Natural killer cell treated with Interleukin-12 subunit alpha and Interleukin-12 subunit beta and Interleukin-15 and Interleukin-18, amount 100 ng/mL, for 72 hours (primary cell): ENCODE measurements at places on chromosomes 4 and X.

DNA sequence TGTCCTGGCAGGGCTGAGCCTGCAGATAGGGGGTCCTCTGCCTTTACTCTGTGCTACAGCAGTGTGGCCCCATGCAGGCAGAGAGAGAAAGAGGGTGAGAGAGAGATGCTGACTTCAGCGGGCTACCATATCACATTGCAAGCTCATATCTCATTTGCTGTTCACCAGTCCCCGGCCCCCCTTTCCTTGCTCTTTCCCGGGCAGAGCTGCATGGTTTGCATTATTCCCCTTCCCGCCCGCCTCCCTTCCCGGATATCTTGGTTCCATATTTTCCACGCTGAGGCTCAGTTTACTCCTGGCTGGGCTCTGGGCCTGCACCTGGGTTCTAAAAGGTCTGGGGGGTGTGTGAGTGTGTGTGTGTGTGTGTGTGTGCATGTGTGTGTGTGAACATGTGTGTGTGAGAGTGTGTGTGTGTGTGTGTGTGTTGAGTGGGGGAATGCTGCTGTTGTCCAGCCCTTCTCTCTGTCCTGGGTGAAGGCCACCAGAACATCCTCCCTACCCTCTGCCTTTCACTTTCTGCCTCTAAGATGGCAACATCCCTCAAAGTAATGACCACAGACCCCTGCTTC lies 63.5 kb downstream of the PJA1 start:
- peaks cover 13% of the 10 kb centered on the region for H3K27me3 ChIP-seq
- H3K4me3 ChIP-seq, result no peak overlapping the region
- no peak overlapping the region for H3K27ac ChIP-seq

GRCh38 chrX:154596290-154596929 lies 11.5 kb downstream of the CTAG1A start:
- no peak overlapping the region for H3K4me3 ChIP-seq
- H3K36me3 ChIP-seq, result no peaks in the 10 kb centered on the region
- peak; percentile 57 for DNase-seq
- H3K27me3 ChIP-seq, result no peaks in the 10 kb centered on the region
- peaks cover 6% of the 10 kb centered on the region for H3K4me1 ChIP-seq

- H3K36me3 ChIP-seq, result no peaks in the 10 kb centered on the region
- DNase-seq, result no peak
- no peak overlapping the region for H3K27ac ChIP-seq
- H3K4me1 ChIP-seq, result no peaks in the 10 kb centered on the region
- H3K4me3 ChIP-seq, result no peak overlapping the region
- no peaks in the 10 kb centered on the region for H3K27me3 ChIP-seq
Measured at GRCh38 chr4:13093170-13093569, 391.0 kb downstream of the RAB28 start.

DNA sequence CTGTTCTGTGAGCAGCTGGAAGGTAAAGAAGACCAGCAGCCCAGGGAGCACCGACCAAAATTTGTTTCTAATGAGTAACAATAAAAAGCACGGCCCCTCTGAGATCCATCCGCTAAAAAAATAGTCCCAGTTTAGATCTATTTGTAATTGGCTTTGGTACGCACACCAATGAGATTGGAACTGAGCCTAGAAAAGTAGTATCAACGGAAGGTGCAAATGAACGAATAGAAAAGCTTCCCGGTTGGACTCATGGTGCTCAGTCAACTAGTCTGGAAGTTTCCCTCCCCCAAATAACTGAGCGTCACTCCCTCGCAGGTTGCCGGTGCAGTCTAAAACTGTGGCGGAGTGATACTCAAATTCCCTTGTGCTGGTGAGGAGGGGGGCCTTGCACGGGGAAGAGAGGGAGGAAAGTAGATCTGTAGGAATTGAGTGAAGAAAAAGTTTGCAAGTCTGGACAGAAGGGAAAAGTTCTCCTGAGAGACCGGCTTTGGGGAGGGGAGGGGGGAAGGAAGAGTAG lies at the start of gene COL4A5:
Gene COL4A5 (plus strand): TSS at position 413 of the 517 bp plus-strand sequence. CDS start 288 bp downstream, outside the sequence.
- H3K4me3 ChIP-seq, result no peak within 1 kb of the TSS
- no peaks in the 10 kb centered on the region for H3K36me3 ChIP-seq
- DNase-seq, result no peak
- no peaks in the 10 kb centered on the region for H3K4me1 ChIP-seq
- H3K27ac ChIP-seq, result no peak within 1 kb of the TSS

DNA sequence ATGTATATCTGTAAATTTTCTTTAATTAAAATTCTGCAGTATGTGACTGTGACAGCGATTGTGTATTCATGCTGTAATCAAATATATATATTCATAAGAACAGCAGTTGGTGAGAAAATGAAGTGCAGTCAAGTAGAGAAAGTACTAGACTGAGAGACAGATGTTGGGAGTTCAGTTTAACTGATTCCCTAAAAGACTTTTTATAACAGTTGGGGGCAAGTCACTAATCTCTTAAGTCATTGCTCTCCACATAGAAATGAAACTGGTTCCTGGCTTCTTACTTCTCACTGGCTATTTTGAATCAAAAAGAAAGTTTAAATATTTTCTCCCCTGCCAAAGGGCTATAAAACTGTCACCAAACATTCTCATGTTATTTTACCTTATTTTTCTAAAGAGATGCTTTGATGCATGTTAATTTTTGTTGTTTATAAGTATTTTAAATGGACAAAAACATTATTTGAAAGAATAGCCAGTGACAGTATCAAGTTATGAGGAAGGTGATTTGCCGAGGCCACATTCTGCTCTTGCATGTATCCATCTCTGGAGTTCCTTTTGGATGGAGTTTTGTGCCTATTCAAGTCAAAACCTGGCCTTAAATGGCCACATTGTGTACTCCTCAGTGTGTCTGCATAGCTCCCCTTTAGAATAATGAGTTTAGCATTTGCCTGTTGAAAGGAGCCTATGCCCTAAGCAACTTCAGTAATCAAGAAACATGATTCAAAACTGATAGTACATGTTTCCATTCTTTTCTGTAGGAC lies 30.8 kb downstream of the EXOC1 start:
- H3K27ac ChIP-seq, result no peak overlapping the region
- DNase-seq, result no peak
- H3K4me3 ChIP-seq, result no peak overlapping the region
- H3K27me3 ChIP-seq, result no peaks in the 10 kb centered on the region
- no peaks in the 10 kb centered on the region for H3K4me1 ChIP-seq
- H3K36me3 ChIP-seq, result peaks cover 17% of the 10 kb centered on the region

DNA sequence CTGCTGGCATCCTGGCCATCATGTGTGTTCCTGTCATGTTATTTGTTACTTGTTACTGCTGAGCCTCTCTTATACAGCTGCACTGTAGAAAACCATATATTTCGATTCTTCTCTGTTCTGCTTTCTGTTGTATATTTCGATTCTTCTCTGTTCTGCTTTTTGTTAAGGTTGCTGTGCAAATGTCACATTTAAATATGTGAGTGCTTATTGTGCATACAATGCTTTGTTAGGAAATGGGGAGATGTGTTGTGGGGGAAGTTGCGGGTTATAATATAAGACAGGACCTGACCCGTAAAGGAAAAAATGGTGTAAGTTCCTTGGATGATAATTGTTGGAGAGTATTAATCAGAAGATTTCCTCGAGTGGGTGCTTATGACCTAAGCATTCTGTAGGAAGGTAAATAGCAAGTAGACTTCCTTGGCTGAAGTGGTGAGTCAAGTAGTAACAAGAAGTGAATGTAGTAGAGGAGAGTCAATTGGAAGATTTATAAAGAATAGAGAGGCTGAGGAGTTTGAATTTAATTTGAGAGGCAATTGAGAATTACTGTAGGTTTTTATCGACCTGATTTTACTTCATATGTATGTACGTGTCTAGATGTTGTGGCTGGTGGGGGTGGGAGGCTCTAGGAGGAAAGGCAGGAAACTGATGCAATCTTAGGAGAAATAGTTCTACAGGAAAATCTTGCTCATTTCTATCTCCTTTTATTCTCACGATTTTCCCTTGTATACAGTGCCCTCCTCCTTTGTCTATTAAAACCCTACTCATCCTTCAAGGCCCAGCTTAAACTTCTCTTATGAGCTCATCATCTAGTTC lies 8.5 kb downstream of the OGT start:
- H3K27ac ChIP-seq, result peak overlapping the region; percentile 73
- no peak for DNase-seq
- peaks cover 40% of the 10 kb centered on the region for H3K4me1 ChIP-seq

DNA sequence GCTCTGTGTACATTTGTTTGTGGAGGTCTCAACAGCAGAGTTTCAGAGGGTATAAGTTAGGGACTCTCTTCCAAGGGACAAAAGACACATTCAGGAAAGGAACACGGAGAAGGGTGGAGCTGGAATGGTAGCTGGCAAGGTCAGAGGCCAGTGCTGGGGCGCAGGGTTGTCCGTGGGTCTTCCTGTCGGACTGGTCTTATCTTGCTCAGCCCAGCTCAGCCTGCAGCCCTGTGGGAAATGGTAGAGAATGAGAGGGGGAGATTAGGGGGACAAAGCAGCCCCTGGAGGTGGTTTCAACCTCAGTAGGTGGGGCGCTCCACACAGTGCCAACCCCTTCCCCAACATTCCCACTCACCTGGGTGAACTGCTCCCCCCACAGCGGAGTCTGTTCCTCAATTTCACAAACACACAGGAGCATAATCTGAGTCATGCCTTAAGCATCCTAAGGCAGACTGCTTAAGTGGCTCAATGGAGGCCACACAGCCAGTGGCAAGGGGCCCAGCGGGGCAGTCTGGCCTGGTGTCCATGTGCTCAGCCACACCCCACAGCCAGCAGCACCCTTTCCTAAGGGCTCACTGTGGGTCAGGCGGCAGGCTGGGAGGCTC lies 6.9 kb upstream of the HDAC6 start:
- H3K36me3 ChIP-seq, result no peaks in the 10 kb centered on the region
- DNase-seq, result no peak
- no peaks in the 10 kb centered on the region for H3K4me1 ChIP-seq
- no peak overlapping the region for H3K27ac ChIP-seq

DNA sequence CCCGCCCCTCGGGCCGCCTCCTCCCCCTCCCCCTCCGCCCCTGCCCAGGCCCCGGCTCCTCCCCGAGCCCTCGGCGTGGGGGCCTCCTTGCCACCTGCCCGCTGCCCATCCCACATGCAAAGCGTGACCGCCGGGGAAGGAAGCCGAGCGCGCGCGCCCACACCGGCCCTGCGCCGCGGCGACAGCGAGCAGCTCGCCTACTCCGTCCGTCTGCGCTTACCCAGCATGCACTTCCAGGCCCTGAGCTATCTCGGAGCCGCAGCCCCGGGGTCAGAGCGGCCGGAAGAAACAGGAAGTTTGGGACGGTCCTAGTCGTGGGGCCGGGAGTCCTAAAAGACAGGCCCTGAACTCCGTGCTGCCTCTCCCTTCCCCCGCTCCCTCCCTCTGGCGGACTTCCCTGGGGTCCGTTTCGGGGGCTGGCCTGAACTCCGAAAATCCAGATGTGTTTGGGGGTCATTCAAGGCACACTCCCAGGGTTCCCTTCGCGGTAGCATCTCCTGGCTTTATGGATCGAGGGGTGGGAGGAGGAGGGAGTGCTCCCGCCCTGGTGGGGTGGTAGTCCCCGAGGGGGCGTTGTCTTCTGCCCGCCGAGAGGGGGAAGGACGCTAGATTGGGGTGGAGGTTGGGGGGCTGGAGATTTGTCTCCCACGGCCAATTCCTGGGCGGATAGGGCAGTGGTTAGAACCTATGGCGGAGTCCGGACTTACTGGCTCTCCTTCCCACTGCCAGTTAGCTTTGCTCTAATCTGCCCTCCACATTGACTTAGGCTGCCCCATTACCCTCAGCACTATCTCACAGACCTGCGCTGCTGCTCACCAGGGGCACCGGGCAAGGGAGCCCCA lies 25.0 kb upstream of the BCORL1 start:
- peak overlapping the region; percentile 54 for H3K4me3 ChIP-seq
- no peaks in the 10 kb centered on the region for H3K36me3 ChIP-seq
- H3K4me1 ChIP-seq, result peaks cover 20% of the 10 kb centered on the region
- DNase-seq, result peak; percentile 79
- peak overlapping the region; percentile 23 for H3K27ac ChIP-seq

- no peaks in the 10 kb centered on the region for H3K36me3 ChIP-seq
- H3K27me3 ChIP-seq, result peaks cover 10% of the 10 kb centered on the region
- H3K27ac ChIP-seq, result no peak overlapping the region
- no peak for DNase-seq
Measured at GRCh38 chr4:40594261-40595178, 35.1 kb downstream of the RBM47 start.

- H3K4me3 ChIP-seq, result no peak overlapping the region
- no peak overlapping the region for H3K27ac ChIP-seq
- no peaks in the 10 kb centered on the region for H3K4me1 ChIP-seq
- H3K36me3 ChIP-seq, result no peaks in the 10 kb centered on the region
- peaks cover 5% of the 10 kb centered on the region for H3K27me3 ChIP-seq
Measured at GRCh38 chrX:10656214-10656613, 35.8 kb upstream of the MID1 start.
